ENCODE measurements at places on chromosomes 4 and X.

DNA sequence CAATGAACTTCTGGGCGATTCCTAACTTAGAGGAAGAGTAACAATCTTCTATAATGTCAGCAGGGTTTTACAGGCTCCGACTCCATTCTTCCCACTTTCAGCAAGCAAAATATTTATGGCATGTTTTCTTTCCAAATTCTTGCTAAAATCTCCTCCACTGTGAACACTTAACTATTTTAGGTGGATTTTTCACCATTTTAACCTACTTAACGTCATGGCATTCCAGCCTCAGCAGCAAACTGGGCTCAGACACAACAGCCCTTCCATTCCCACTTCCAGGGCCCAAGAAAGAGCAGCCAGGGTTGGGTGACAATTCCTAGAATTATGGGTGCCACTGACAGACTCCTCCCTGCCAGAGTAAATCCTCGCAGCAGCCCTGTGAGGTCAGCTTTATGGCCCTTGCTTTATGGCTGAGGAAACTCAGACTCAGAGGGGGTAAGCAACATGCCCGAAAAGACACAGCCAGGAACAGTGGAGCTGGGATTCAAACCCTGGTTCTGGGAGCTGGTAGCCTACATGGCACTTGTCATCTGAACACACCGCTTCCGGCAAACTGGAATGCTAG is 112.8 kb upstream of the MAP3K15 start:
- no peak for DNase-seq

DNA sequence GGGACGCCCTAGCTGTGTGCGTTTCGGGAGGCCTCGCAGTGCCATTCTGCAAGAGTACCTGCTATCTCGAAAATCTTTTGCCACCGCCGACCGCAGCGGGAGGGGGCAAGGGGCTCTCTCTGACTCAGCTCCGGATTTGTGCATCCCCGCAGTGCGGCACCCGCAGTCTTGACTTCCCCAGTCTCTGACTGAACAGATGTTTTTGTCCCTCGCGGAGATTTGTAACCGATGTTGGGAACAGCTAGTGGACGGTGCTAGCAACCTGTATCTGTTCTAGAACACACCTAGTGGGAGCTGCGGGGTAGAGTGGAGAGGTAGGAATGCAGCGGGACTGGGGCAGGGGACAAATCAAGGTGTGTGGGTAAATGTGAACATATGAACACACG is 17.2 kb downstream of the NKX6-1 start:
- DNase-seq, result no peak

- DNase-seq, result peak; percentile 61
Observed at GRCh38 chr4:139603576-139604410, 47.8 kb upstream of the SETD7 start.

DNA sequence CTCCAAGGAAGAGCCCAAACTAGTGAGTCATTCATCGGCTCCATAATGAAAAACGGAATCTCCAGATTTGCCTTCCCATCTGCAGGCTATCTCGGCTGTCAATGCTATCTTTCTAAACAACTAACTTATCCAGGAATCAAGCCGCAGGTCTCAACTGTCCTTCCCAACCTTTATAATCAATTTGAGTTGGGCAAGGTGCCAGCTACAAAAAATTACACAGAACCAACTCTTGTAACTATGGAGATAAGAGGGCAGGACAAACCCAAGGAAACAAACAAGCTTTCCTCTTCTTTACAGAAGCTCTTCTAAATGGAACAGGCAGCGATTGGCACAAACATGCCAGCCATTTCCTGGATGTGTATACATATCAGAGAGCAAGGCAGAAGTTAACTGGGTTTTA is 61.2 kb upstream of the RAI2 start:
- DNase-seq, result no peak

- DNase-seq, result no peak
Observed at GRCh38 chr4:148649652-148650331, 207.6 kb upstream of the NR3C2 start.

GRCh38 chr4:20253283-20253734 is 1.6 kb downstream of the SLIT2 start:
- DNase-seq, result no peak

DNA sequence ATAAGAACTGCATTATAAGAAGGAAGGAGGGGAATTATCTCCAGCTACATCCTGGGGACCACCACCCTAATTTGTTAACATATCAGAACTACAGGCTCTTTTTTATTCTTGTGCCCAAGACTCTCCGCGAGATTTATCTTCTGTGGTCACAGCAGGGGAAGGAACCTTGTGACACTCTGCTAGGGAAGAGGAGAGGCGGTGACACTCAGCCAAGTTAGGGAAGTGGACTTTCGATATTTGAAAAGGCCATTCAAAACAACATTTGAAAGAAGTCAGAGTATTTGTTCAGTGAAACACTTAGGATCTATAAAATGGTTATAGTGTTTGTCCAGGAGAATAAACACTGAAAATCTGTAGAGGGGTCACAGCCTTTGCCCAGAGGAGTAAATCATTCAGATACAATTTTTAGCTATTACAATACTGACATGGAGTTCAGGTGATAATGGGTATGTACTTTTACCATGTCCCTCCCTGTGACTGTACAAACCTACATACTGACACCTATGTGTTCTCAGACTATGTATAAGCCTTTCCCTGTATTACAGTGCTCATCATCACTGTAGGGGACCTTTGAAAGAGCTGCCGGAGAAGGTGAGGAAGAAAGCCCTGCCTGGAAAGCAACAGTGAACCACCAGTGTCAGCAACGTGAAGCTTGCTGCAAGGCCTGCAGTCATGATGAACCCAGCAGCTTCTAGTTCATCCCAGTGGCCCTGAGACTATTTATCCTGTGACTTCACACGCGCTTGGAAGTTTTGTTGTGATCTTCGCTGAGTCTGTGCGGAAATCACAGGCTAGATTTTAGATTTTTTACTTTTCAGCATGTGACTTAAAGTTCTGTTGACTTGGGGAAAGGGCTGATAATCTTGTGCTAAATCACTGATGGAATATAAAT is 8.5 kb upstream of the PTTG2 start:
- no peak for DNase-seq

GRCh38 chr4:129862461-129862860 is 766.5 kb downstream of the C4orf33 start:
- no peak for DNase-seq

DNA sequence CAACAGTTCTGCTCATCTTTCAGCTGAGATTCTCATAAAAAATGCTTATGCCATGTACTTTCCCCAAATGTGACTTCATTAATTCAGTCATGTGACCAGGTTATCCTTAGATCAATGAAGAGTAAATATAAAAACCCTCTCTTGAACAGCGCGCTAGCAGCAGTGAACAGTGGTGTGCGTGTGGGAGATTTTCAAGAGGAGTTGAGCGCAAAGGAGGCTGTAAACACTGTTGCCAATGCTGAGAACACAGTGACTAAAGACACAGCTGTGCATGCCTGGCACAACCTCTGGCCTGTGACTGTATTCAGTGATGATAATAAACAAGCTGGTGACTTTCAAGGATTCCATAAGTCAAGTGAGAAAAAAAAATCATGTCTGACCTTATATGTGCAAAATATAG is 25.1 kb downstream of the MSX1 start:
- DNase-seq, result no peak

GRCh38 chr4:109291707-109292238 is 10.7 kb downstream of the COL25A1 start:
- no peak for DNase-seq

DNA sequence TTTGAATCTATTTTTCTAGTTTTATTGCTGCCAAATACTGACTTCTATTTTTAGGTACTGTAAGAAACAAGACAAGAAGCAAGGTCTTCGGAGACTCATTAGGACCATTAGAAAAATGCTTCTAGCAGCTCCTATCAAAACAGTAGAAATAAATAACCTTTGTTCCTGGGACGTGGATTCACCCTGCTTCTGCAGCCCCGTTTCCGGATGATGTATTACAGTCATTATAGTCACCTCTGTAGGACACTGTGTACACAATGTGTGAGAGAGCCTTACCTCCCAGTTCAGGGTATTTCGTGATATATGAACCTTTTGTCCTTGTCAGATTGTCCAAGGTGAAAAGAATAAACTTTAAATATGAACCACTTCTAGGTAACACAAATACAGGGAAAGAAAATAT is 484.0 kb upstream of the TECRL start:
- DNase-seq, result no peak

GRCh38 chr4:159946983-159947615 is 844.2 kb downstream of the RAPGEF2 start:
- peak; percentile 34 for DNase-seq

DNA sequence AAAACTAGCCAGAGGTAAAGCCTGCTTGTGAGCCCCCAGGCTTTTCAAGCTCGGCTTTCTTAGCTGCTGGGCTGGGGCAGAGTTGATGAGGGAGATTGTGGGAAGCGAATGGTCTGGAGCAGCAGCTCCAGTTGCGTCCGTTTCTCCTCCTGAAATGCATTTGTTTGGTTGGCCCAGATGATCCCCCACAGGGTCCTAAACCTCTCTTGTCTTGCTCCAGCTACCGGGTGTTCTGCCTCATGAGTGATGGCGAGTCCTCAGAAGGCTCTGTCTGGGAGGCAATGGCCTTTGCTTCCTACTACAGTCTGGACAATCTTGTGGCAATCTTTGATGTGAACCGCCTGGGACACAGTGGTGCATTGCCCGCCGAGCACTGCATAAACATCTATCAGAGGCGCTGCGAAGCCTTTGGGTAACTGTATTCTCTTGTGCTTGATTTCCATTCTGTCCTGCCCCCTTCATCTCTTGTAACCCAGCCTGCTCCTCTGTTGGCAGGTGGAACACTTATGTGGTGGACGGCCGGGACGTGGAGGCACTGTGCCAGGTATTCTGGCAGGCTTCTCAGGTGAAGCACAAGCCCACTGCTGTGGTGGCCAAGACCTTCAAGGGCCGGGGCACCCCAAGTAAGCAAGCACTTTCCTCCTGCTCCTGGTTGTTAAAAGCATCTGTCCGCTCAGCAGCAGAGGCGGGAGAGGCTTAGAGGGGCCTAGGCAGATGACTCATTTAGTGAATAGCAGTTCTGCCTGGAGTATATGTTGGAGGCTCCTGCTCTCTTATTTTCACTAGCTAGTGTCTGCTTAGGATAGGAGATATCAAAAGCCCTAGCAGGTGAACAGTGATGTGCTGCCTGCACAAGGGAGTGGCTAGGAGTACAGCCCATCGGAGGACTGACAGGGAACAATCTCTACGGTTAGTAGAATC is 15.3 kb downstream of the TKTL1 start:
- no peak for DNase-seq

DNA sequence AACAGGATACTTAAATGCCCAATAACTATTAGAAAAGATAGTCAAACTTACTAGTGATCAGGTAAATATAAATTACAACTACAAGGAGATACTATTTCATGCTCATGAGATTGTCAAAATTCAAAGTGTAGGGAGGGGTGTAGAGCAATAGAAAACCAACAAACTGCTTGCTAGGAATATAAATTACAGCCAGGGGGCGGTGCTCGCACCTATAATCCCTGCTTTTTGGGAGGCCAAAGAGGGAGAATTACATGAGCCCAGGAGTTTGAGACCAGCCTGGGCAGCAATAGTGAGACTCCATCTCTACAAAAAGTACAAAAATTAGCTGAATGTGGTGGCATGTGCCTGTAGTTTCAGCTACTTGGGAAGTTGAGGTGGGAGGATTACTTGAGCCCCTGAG is 556.5 kb upstream of the NR3C2 start:
- peak; percentile 5 for DNase-seq
